ENCODE measurements at places on chromosomes 4 and X.

DNA sequence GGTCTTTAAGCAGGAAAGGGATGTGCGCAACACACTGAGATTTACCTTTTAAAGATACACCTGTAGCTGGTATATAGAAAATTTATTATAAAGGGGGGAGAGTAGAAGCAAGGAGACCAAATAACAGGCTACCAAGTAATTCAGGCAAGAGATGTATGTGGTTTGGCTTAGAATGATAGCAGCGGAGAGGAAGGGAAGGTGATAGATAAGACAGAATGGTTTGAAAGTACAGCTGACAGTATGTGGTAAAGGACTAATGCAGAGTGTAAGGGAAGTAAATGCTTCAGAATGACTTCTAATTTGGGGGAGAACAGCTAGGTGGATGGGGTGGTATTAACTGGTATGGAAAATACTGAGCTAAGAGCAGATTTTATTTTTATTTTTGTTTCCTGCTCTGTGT lies 308.9 kb downstream of the ANTXR2 start:
- no peak for DNase-seq

GRCh38 chr4:123386609-123387008 lies 10.0 kb upstream of the SPRY1 start:
- DNase-seq = no peak

DNA sequence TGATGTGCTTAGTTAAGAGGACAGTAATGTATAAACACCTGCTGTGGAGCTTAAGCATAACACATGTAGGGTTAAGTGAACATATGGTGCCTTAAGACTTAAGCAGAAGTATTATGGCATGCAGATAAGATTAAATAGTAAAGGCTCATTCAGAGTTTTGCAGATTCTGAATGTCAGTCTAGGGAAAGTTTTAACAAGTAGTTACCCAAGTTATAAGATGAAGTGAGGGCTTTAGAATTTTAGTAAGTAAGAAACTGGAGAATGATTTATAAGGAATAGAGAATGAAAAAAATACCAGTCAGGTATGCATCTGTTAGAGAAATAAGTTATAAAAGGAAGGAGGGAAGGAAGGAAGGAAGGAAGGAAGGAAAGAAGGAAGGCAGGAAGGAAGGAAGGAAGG lies 902.1 kb downstream of the TRAM1L1 start:
- no peak for DNase-seq

DNA sequence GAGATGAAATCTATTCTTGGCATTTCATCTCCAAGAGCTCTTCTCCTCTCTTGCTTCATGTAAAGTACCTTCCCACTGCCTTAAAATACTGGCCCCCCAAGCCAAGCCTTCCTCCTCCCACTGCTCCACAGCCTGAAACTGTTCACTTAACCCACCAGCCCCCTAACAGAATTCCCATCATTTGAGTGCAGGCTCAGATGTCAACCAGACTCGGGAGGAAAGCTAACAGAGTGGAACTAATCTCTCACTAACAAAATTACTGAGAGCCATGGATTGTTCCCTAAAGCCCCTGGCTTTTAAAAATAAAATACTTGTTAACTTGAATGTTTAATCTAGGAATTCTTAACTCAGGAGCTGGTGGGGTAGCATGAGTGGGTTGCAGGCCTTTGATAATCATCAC lies 7.1 kb upstream of the DCUN1D4 start:
- DNase-seq = no peak

DNA sequence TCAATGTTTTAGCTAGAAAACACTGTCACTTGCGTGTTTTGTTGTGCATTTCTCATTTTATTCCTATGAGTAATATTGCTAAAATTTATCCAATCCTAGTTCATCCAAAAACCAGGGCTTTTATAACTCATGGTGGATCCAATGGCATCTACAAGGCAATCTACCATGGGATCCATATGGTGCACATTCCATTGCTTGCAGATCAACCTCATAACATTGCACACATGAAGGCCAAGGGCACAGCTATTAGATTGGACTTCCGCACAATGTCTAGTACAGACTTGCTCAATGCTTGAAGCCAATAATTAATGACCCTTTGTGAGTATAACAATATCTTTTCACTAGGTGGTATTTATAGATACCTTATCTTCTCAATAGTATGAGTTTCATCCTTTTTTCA lies 57.2 kb upstream of the UGT2B7 start:
- DNase-seq = no peak

DNA sequence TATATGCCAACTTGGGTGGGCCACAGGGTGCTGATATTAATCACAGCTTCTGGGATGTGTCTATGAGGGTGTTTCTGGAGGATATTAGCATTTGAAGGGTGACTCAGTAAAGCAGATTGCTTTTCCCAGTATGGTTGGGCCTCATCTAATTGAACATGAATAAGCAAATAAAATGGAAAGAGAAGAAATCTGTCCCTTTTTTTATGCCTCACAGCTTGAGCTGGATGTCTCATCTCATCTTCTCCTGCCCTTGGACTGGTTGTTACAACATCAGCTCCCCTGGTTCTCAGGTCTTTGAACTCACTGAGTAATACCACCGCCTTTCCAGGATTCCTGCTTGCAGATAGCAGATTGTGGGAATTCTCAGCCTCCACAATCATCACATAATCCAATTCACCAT lies 1149.2 kb downstream of the PCDH18 start:
- no peak for DNase-seq

DNA sequence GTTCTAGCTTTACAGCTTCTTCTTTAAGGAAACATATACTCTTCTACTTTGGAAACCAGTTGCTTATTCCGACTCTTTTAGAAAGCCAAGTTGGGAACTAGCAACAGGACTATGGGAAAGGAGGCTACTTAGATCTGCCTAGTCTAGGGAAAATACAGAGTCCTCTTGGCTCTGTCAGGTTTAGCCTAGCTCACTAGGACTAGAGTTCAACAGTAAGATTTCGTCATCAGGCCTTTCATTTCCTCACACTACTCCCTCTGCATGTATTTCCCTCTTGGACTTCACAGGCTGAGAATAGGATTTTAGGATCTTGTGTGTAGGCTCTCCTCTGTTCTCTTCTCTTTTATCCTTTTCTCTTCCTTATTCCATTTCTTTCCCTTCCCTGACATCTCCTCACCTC lies 409.8 kb downstream of the AR start:
- no peak for DNase-seq

DNA sequence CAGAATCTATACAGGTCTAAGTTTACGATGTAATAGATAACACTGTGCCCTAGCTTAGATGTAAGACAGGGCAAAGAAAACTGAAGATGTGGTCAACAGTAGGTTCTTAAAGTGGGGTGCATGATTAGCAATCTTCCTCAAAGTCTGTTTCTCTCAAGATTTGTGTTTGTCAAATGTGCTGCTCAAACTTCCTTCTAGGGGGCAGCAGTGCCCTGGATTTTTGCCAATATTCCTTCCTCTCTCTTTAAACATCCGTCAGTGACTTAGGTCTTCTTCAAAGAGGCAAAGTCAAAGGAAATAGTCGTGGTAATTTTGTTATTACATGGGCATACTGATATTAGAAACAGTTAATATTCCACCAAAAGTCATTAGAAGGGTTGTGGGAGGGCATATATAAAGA lies 4.2 kb upstream of the PDHA2 start:
- DNase-seq = no peak

GRCh38 chr4:112546476-112546875 lies 30.5 kb upstream of the NEUROG2 start:
- no peak for DNase-seq

GRCh38 chr4:107519053-107519452 lies 201.0 kb downstream of the PAPSS1 start:
- no peak for DNase-seq

DNA sequence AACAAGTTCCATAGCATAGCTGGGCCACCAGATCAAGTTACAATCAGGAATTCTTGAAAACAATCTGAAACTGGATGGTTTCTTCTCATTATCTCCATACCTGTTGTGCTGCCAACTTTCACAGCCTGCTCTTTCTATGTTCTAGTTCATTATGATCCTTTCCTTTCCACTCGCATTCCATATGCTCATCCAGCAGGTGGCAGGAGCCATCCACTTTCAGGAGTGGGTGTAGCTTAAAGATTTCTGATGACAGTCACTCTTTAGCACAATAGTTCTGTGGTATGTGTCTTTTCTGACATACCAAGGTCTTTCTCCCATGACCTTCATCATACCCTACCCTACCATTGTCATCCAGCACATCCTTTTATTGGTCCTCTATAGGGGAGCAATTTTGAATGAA lies 46.4 kb downstream of the PAGE2 start:
- DNase-seq = no peak

- no peak for DNase-seq
Measured at GRCh38 chrX:13110433-13111324, 66.3 kb upstream of the FAM9C start.

GRCh38 chr4:12122316-12122715 lies 693.6 kb upstream of the HS3ST1 start:
- DNase-seq = no peak

DNA sequence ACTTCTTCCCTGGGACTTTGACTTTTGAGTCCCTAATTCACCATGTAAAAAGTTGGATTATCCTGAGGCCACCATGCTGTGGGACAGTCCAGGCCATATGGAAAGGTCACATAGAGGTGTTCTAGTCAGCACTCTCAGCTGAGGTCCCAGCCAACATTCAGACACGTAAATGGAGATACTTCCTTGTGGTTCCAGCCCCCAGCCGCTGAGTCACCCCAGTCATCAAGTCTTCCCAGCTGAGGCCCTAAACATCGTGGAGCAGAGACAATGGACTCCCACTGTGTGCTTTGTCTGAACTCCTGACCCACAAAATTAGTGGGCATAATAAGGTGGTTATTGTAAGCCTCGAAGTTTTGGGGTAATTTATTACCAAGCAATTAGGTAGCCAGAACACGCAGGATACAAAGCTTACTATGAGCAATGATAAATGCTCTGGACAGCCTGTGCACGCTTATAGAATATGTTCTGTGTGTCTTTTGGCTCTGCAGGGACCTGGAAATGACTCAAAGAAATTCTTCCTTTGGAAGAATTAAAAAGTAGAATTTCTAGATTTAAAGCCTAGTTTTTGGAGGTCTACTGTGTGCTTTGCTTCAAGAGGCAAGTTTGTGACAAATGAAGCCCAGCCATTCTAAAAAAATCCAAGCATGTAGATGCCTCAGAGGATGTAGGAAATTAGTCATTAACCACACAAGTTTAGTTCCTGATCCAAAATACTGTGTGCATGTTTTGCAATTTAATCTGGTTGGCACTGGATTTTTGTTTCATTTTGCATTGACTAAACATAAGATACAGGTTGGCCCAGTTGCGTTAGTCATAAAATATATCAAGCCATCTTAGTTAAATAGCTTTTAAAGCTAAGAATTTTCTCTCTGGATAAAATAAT lies 33.2 kb upstream of the SLC9A7 start:
- DNase-seq = no peak

GRCh38 chr4:121477480-121477879 lies 96.7 kb upstream of the QRFPR start:
- DNase-seq = no peak

- no peak for DNase-seq
Measured at GRCh38 chr4:87034527-87034926, 99.7 kb downstream of the AFF1 start.

GRCh38 chr4:24748758-24749350 lies 46.5 kb upstream of the SOD3 start:
- no peak for DNase-seq

DNA sequence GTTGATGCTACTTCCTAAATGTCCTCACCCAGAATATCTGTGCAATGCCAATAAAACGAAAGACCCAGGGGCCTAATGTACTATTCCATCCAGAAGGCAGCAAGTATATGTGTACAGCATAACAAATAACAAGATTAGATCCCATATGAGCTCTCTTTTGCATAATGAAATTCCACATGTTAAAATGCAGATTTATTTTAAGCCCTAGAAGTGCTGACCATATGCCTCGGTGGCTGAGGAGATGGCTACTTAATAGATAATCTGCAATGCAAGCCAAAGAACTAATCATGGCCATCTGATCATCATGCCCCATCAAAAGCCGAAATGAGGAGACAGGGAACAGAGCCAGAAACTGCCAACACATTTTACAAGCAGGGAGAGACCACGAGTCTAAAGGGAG lies 293.5 kb downstream of the KCNIP4 start:
- DNase-seq = no peak
